ENCODE measurements at places on chromosomes 6 and 20.

DNA sequence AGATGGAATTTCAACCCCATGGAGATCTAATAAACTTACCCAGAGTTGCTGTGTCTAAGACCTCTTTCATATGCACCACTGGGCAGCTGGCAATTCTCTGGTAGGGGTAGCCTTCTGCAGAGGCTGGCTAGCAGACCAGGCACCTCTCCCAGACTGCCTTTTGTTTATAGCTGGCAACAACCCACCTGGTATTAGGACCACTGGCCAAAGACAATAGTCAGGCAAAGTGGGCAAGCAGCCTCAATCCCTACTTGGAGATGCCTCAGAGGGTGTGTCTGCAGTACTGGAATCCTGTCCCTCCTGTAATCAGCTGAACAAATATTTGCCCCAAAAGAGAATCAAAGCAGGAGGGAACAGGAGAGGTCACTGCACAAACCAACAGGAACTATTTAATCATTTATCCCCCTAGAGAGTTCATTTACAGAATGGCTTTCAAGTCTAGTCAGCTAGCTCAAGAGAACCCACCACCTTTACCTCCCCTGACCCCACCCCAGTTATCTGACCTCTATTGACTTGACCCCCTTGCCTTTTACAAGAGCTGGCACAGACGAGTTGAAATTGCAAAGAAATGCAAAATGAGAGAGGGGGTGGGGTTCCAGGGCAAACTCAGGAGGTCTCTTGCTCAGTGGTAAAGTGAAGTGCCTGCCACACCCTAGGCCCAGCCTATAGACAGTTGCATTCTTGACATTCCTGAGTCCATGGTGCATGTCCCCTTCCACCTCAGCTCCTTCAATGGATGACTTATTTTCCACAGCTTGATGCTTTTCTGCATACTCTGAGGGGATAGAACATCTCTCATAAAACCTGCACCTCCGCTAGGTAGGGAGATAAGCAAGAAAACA lies 2.8 kb downstream of the BCL2L1 start:
- DNase-seq, result no peak

- DNase-seq, result no peak
Observed at GRCh38 chr6:38599261-38599660, 40.5 kb downstream of the BTBD9 start.

- no peak for DNase-seq
Observed at GRCh38 chr6:10962673-10963072, 75.8 kb downstream of the SYCP2L start.

GRCh38 chr6:143260857-143261256 lies 189.6 kb downstream of the ADAT2 start:
- DNase-seq, result no peak

DNA sequence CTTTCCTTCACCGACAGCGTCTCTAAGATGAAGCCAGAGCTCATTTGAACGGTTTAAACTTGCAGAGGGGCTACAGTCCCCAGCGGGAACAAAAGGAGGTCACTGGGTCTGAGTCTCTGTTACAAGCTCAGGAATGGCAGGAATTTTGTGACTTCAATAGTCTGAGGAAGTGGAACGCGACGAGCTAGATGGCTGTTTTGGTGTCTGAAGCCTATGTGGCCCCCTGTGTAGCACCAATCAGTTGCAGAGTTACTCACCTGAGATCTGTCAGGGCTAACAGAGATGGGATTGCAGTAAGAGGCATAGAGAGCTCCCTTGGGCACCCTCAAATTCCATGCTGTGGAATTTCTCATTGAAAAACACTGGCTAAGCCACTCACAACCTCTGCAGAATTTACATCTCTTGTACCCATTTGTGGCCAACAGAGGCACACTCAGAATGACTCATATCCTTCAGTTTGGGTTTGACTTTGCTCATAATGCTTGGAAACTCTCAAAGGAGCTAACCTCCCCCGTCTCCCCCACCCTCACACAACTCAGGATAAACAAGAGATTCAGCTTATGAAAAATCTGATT lies 7.1 kb upstream of the TCP11 start:
- no peak for DNase-seq

DNA sequence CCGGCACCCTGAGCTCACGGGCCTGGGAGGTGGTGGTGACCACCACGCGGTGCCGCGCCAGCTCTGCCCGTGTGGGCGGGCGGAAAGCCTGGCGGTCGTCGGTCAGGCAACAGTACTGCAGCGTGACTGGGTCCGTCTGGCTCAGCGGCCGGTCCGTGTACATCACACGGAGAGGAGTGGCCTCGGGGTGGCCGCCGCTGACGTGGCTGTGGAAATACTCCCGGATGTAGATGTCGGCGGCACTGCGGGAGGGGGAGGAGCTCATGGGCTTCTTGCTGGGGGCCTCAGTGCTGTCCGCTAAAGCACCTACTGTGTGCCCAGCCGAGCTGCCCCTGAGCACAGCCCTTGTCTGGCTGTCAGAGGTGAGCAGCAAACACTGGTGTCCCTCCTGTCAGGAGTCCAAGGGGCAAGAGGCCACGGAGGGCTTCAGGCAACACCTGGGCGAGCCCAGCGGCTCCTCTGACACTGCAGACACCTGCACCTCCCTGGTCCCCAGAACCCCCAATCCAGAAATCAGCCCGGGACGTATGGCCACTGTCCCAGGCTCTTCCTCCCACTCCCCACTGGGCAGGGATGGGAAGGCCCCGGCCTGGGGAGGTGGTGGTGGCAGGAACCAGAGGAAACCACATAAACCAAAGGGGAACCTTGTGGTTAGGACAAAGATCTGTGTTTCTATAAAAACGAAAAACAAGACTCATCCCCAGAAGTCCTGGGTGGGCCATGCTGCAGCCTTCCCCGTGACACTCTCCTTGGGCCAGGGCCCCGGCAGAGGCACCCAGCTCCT lies 6.5 kb downstream of the HELZ2 start:
- DNase-seq, result no peak

- DNase-seq, result no peak
Observed at GRCh38 chr20:40890181-40890580, 138.4 kb upstream of the TOP1 start.

DNA sequence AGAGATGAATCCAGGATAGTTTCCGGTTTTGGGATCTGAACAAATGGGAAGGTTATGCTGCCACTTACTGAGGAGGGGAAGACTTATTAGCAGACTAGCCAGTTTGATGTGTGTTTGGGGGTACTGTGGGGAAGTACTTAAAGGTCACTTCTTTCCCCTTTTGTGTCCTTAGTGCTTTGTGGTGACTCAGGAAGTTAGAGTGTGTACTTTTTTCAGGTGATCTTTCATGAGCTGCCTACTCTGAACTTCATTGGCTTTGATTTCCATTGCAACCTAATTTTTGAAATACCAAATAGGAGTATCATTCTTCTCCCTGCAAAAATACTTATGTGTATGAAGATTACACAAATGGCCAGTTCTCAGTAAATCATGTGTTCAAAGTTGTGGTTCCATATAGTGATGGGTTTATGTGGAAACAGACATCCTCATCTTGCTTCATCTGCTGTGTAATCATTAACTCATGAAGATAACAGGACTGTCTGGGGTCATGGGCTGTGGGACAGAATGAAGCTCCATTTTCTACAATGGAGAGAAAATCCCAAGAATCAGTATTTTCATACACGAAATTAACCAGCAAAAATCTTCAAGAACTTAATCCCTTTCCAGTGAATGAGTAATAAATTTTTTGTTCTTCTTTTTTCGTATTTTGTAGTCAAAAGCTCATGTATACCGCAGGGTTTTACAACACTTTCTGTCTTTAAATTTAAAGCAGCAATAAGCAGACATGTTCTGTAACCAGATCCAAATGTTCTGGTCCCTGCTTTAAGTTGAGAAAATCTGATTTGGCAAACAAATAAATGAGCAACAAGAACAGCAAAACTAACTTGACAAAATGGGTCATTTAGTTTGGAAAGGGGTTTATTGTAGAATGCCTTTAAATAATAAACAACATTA lies 272.2 kb upstream of the FLRT3 start:
- DNase-seq, result no peak

DNA sequence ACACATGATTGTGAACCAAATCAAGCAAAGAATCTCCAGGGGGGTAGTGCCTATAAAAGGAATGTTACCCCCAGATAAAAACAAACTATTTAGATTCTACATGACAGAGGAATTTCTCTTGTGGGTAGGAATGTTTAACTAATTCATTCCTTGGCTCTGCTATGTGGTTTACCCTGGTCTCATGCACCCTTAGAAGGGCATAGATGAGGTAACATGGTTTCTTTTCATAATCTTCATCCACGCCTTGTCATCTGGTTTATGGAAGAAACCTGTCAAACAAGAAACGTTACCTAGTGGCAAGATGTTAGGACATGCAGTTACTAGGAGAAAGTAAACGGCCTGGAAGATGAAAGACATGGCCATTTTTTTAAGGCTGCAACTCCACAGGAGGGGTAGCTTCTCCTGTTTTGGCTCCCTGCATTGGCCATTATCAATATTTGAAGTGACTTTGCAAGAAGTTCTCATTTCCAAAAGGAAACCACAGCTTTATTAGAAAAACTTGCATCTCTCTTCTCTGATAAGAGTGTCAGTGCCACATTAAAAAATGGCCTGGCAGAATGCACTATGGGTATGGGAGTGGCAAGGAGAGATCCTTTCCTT lies 45.5 kb downstream of the STX11 start:
- DNase-seq, result no peak
